MV-4-11 (cell line): ENCODE measurements at places on chromosomes 5 and 9.

- DNase-seq: no peak
Measured at GRCh38 chr5:50593681-50594080, 72.8 kb upstream of the PARP8 start.

DNA sequence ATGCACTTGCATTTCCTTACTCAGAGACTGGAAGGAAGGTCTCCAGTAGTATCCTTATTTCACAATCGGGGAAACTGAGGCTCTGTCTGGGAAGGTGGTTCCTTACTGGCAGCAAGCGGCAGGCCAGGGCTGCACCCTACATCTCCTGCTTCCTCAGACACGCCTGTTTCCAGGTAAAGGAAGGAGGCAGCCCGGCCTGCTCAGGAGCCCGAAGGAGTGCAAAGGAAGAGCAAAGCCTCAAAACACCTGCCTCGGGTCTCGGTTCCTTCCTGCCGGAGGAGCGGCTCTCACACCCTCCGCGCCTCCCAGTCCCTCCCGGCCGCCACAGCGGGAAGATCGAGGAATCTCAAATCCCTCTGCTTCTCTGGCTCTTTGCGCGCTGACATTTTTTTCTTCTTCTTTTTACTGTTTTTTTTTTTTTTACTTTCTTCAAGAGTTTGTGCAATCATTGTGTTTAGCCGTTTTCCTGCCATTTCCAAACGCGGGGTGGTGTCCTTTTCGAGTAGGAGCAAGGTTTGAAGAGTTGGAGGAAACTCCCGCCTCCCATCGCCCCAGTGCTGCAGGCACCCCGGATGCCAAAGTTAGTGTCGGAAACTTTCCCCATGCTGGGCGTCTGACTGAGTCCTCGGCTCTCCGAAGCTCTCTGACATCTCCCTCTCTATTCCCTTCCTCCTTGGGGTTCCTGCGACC is 1.0 kb downstream of the GGTA1 start:
- DNase-seq: peak; percentile 29

DNA sequence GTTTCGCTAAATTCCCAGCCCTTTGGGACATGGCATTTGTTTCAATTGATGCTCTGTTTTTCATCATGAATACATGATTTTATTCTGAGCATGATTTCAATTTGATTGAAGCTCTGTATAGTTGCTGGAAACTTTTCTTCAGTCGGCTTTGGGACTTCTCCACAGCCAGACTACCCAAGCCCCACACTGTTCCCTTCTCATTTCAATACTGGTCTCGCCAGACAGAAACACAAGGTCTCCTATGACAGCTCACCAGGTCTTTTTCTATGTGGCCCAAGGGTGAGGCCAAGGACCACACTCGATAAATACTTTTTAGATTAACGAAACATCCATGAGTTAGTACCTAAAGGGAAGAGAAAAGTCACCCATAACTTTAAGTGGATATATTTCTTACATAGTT is 132.2 kb downstream of the ARL15 start:
- no peak for DNase-seq

GRCh38 chr5:33885679-33886078 is 6.1 kb downstream of the ADAMTS12 start:
- DNase-seq: no peak

GRCh38 chr5:135605221-135605620 is 26.4 kb upstream of the CXCL14 start:
- no peak for DNase-seq

GRCh38 chr9:6134661-6135180 is 80.9 kb upstream of the IL33 start:
- DNase-seq: no peak
